Stimulated activated CD4-positive, alpha-beta T cell treated with anti-CD3 and anti-CD28 coated beads, Interleukin-12 subunit alpha, Interleukin-12 subunit beta, amount 100 ng/mL, for 48 hours (primary cell): ENCODE measurements at places on chromosomes 5 and 9.

- DNase-seq = no peak
Measured at GRCh38 chr9:113611461-113612215, 148.1 kb downstream of the RGS3 start.

DNA sequence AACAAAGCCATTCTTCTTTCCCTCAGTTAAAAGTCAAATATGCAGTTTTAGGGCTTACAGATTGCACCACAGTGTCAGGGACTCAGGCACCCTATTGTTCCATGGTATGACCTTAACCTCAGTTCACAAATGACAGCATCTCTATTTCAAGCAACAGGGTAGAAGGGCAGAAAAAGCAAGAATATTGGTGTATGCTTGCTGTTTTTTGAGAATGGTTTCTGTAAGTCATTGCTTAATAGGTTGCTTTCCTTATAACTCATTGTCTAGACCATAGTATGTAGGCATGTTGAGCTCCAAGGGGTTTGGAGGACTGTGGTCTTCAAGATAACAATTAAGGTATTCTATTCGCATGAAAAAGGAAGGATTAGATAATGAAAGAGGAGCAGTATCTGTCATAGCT is 183.5 kb upstream of the EDIL3 start:
- no peak for DNase-seq

GRCh38 chr9:134229466-134230091 is 65.2 kb upstream of the RNU6ATAC start:
- DNase-seq = no peak

- DNase-seq = no peak
Measured at GRCh38 chr5:176987583-176987982, 19.0 kb downstream of the UIMC1 start.

- no peak for DNase-seq
Measured at GRCh38 chr9:27749838-27750237, 176.6 kb upstream of the C9orf72 start.

DNA sequence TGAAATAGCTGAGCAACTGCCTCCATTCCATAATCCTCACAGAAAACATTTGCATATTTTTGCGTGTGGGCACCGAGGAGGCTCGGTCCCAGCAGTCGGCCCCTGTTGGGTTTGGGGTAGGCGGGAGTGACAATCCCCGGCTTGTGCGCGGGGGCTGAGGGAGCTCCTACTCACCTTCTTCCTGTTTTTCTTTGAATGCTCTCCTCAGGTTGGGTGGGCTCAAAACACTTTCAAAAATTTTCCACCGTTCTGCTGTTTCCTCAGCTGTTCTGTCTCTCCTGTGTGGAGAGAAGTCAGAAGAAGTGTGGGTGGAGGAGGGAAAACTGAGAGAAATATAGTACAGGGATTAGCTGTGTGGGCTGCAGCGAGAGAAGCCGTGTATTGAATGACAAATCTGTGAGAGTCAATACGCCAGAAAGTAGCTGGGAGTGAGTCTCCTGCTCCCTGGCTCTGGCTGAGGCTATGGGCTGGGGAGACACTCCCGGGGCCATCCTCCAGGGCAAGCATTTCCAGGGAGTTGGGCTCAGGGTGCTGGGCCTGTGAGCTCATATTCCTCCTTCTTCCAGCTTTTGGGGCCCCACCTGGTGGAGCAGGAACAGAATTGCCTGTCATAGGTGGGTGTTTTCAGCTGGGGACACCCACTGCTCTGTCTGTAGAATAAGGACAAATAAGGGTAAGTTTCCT is 84.7 kb downstream of the CMYA5 start:
- DNase-seq = no peak

DNA sequence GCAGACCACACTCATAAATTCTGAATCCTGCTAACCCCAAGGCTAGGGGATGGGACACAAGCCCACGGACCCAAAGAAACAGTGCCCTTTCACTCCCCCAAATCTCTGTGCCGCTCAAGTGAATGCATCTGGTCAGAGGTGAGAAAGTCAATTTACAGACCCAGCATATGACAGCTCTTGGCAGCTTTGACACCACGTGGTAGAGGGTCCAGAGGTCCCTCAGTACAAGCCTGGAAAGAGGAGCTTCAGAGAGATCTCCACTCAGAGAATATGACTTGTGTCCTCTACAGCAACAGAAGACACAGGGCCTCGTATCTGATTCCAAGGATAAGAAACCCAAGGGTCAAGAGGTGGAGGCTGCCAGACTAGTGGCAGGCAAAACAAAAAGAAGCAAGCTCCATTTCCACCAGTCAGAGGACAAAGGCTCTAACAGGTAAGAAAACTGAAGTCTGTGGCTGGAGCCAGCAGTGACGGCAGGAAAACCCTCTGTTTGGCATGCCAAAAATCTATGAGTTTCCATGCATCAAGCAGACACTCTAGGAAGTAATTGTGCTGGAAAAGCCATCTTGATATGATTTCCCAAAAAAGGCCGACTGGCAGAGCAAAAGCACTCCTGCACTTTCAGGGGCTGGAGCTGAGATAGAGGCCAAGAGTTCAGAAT is 138.7 kb downstream of the UGCG start:
- DNase-seq = no peak

DNA sequence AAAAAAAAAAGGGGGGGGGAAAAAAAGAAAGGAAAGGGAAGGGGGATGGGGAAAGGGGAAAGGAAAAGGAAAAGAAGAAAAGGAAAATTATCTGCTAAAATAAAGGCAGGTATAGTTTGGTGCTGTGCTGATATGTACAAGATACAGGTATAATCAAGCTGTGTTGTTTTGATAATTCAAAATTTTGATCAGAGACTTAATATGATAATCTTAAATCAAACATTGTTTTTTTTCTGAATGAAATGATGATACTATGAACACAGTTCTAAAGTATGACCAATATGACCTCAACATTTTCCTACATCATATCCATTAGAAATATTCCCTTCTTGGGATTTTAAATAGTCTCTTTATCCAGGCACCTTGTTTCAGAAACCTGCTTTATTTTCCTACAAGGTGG is 115.6 kb upstream of the TRPM3 start:
- no peak for DNase-seq

DNA sequence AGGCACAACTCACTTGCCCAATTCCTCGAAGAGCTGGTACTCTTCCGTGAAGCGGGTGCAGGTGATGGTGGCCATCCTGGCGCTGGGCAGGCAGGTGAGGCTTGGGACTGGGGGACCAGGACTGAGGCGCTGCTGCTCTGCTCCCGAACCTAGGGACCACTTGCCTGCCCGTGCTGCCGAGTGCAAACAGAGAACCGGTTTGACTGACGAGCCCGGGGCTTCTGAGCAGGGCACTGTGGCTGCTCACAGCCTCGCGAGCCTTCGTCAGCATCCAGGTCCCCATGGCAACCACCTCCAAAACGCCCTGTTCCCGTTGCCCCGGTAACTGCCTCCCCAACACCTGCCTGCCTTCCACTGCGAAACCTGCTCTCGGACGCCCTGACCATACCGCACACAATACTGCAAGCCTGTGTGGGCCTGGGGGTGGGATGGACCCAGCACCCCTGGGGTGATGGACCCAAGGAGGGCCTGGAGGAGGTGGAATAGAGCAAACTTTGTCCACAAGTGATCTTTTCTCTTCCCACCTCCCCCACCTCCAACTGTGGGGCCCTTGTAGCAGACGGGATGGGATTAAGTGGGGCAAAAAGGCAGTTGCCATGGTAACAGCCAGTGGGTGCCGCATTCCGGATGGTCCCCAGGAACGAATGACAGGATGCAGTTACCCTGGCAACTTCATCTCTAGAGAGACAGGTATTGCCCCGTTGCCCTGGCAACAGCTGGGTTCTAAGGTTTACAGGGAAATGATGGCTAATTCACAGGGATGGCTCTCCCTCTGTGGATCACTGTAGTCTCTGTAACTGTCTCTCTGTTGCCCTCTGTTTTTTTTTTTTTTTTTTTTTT is at the start of gene CAMK2A:
TSS of gene CAMK2A (minus strand) at position 223 of the 840 bp plus-strand sequence. CDS start at position 75, 148 bp downstream.
- DNase-seq = no peak

DNA sequence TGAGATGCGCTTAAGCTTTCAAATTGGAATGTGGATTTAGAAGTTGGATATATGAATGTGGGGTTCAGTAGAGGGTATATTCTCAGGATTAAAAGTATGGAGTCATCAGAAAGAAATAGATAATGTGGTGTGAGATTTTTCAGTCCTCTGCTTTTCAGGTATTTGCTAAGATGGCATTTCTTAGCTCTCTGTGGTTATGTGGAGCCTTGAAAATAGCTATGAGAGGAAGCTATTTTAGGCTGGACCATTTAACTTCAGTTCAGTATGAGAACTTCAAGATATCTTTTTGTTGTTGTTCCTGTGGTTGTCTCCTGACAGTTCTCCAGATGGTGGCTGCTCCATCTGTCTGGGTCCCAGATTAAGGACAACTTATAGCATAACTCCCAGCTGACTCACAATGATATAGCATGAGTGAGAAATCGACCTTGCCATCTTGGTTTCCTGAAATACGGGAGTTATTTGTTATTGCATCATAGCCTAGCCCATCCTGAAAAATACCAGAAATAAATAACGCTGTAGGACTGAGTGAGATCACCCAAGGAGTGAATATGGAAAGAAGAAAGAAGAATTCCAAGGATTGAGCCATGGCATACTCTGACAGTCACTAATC is 461.5 kb downstream of the ANXA1 start:
- DNase-seq = no peak

DNA sequence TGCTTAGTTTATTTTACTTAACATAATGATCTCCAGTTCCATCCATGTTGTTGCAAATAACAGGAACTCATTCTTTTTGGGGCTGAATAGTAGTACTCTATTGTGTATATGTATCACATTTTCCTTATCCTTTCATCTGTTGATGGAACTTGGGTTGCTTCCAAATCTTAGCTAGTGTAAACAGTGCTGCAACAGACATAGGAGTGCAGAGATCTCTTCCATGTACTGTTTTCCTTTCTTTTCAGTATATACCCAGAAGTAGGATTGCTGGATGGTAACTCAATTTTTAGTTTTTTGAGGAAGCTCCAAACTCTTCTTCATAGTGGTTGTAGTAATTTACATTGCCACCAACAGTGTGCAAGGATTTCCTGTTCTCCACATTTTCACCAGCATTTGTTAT is 138.8 kb upstream of the POC5 start:
- DNase-seq = no peak

- DNase-seq = no peak
Measured at GRCh38 chr9:6410633-6411032, 2.4 kb upstream of the UHRF2 start.

- no peak for DNase-seq
Measured at GRCh38 chr9:34170237-34170991, 8.4 kb upstream of the UBAP1 start.

- no peak for DNase-seq
Measured at GRCh38 chr9:128257907-128258306, 17.9 kb downstream of the GOLGA2 start.

DNA sequence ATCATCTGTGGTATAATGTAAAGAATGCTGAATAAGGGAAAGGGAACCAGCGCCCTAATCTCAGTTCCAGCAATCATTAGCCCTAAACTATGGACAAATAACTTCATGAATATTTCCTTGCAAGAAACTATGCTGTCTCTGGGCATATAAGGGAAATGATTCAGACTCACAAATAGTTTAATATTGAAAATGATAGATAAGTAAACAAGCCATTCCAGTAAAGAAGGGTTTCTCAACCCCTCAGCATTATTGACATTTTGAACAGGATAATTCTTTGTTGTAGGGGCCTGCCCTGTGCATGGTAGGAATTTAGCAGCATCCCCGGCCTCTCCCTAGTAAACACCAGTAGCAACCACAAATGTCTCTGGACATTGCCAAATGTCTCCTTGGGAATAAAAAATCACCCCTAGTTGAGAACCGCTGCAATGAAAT is 23.8 kb downstream of the C5 start:
- DNase-seq = no peak

- DNase-seq = no peak
Measured at GRCh38 chr5:140713562-140714094, 13.4 kb downstream of the ZMAT2 start.

DNA sequence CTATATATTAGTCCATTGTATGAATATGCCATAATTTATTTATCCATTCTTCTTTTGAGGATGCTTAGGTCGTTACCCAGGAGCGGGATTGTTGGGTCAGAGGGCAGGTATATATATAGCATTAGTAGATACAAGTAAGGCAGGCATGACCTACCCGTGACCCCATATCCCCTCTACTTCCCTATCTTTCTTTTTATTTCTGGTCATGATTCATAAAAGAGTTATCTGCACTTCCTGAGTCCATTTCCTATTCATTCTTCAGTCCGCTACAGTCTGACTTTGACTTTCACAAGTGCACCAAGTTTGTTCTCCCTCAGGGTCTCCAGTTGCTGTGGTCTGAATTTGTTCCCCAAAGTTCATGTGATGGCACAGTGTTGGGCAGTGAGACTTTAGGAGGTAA is 6.9 kb downstream of the RHOBTB3 start:
- no peak for DNase-seq

DNA sequence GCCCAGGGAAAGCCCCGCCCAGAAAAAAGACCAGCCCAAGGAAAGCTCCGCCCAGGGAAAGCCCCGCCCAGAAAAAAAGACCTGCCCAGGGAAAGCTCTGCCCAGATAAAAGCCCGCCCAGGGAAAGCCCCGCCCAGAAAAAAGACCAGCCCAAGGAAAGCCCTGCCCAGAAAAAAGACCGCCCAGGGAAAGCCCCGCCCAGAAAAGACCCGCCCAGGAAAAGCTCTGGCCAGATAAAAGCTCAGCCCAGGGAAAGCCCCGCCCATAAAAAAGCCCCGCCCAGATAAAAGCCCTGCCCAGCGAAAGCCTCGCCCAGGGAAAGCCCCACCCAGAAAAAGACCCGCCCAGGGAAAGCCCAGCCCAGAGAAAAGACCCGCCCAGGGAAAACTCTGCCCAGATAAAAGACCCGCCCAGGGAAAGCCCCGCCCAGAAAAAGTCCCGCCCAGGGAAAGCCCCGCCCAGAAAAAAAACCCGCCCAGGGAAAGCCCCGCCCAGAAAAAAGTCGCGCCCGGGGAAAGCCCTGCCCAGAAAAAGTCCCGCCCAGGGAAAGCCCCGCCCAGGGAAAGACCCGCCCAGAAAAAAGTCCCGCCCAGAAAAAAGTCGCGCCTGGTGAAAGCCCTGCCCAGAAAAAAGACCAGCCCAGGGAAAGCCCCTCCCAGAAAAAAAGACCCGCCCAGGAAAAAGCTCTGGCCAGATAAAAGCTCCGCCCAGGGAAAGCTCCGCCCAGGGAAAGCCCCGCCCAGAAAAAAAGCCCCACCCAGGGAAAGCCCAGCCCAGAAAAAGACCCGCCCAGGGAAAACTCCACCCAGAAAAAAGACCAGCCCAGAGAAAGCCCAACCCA is 11.9 kb downstream of the GRIN1 start:
- peak; percentile 76 for DNase-seq

DNA sequence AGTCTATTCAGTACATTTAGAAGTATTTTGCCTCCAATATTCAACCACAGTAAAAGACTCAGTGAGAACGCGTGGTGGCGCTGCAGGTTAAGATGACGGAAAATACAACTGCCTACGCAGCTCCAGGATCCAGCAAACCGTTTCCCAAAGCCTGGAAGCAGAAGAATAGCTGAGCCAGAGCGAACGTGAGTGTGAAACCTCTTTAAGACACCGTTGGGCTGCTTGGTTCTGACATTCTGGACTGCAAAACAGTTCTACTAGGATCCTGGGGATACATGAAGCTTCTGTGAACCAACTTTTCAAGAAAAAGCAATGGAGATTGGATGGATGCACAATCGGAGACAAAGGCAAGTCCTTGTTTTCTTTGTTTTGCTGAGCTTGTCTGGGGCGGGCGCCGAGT is at the start of gene PCDHB16:
TSS of gene PCDHB16 (plus strand) at position 140 of the 400 bp plus-strand sequence. CDS start at position 313, 173 bp downstream.
- no peak for DNase-seq

- no peak for DNase-seq
Measured at GRCh38 chr5:74186356-74187315, 453.9 kb downstream of the ENC1 start.
